ENCODE measurements at places on chromosomes 2 and 18. TPM values are rescaled to one million over a fixed set of nuclear protein-coding genes. Genes with fewer than 3 reads are reported as not detected.

DNA sequence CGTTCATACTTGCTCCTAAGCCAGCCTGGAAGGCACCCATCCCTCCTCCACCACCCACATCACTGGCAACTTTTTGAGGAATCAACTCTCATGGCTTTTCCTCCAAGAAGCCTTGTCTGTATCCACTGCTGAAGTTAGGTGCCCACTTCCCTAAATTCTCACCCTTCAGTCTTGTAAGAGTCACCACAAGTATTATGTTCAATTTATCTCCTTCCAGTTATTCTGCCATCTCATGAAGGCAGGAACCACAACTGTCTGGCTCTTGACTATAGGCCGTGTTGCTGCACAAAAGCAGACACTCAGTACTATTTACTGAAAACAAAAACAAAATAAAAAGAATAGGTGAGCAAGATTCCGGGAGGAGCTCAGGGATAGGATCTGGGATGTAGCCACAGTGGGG lies 234.8 kb downstream of the CYRIA start:
- H3K27me3 ChIP-seq: no peaks in the 10 kb centered on the region
- H3K4me3 ChIP-seq: no peak overlapping the region
- H3K27ac ChIP-seq: peak overlapping the region; percentile 29
- no peak for DNase-seq

The RNF152 gene
- total RNA-seq: 7.5 TPM

The EN1 gene
- total RNA-seq: 12.6 TPM

The CIB4 gene
- total RNA-seq: not detected

The SCYGR4 gene
- not detected for total RNA-seq

The MYOM1 gene
- 1.4 TPM for total RNA-seq

DNA sequence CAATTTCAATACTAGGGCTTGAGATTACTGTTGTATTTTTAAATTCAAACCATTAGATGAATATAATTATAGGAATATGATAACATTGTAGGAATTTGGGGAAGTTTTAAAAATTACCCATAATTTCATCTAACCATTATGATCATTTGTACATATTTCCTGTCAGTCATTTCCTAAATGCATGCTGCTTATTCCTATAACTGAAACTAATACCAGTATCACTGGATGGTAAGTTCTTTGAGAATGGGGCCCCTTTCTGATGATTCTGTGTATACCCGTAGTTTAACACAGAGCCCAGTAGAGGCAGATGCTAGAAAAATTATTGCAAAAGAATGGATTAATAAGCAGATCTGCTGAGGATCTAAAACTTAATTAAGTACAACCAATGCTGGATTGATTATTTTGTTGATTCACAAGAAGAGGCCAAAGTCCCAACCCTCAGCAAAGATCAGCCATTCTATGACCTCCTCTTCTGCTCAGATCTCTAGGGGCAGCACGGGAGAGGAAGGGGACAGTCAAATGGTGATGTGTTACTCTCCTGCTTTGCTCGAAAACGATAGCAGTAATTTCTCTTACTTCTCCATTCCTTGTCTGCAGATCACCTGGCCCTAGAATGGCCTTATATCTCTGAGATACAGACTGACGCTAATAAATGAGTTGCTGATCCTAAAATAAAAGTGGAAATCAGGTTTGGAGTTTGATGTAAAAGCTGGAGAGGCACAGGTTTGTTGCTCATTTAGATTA lies 69.5 kb upstream of the PELI1 start:
- H3K36me3 ChIP-seq: no peaks in the 10 kb centered on the region
- H3K4me3 ChIP-seq: no peak overlapping the region
- H3K4me1 ChIP-seq: peaks cover 20% of the 10 kb centered on the region
- H3K27me3 ChIP-seq: no peaks in the 10 kb centered on the region

GRCh38 chr2:167275046-167275445 lies 386.8 kb downstream of the XIRP2 start:
- H3K27me3 ChIP-seq: no peaks in the 10 kb centered on the region

GRCh38 chr2:159013103-159013502 lies 44.7 kb downstream of the TANC1 start:
- no peak overlapping the region for H3K27ac ChIP-seq
- no peaks in the 10 kb centered on the region for H3K27me3 ChIP-seq
- H3K4me1 ChIP-seq: peaks cover 14% of the 10 kb centered on the region
- peaks cover 36% of the 10 kb centered on the region for H3K36me3 ChIP-seq
- DNase-seq: no peak
- no peak overlapping the region for H3K4me3 ChIP-seq

GRCh38 chr2:230934231-230935129 lies 9.4 kb upstream of the GPR55 start:
- no peaks in the 10 kb centered on the region for H3K27me3 ChIP-seq
- H3K36me3 ChIP-seq: peaks cover 3% of the 10 kb centered on the region
- no peak overlapping the region for H3K4me3 ChIP-seq
- DNase-seq: no peak

The KDSR gene
- 35.7 TPM for total RNA-seq

GRCh38 chr2:165164201-165164600 lies 39.6 kb downstream of the SCN3A start:
- DNase-seq: no peak
- no peak overlapping the region for H3K4me3 ChIP-seq
- H3K27me3 ChIP-seq: no peaks in the 10 kb centered on the region

GRCh38 chr2:118539290-118539689 lies 308.2 kb downstream of the EN1 start:
- H3K4me3 ChIP-seq: no peak overlapping the region
- no peak overlapping the region for H3K27ac ChIP-seq
- no peak for DNase-seq

The FAP gene
- total RNA-seq: not detected

- no peaks in the 10 kb centered on the region for H3K36me3 ChIP-seq
- DNase-seq: no peak
- peak overlapping the region; percentile 1 for H3K4me3 ChIP-seq
- H3K27me3 ChIP-seq: peaks cover 3% of the 10 kb centered on the region
These were observed 2.3 kb upstream of the NAPG start for GRCh38 chr18:10523544-10523943.

- H3K4me1 ChIP-seq: peaks cover 44% of the 10 kb centered on the region
- no peak overlapping the region for H3K27ac ChIP-seq
- H3K4me3 ChIP-seq: peak overlapping the region; percentile 36
- DNase-seq: no peak
- H3K36me3 ChIP-seq: peaks cover 7% of the 10 kb centered on the region
These were observed 427.1 kb downstream of the RND3 start for GRCh38 chr2:150060341-150060740.

The CDH7 gene
- total RNA-seq: 7.3 TPM

The CDKL4 gene
- 0.75 TPM for total RNA-seq

DNA sequence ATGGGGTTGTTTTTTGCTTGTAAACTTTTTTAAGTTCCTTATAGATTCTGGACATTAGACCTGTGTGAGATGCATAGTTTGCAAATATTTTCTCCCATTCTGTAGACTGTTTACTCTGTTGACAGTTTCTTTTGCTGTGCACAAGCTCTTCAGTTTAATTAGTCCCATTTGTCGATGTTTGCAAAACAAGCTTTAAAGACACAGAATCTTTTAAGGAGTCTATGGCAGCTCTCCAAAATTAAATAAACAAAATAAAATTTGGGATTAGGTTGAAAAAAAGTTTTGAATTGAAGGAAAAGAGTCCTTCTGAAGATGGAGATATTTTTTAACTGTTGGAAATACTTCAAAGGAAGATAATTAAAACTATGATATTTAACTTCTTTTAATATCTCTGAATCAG lies 88.8 kb downstream of the MAP3K20 start:
- H3K36me3 ChIP-seq: peaks cover 5% of the 10 kb centered on the region
- H3K27me3 ChIP-seq: no peaks in the 10 kb centered on the region
- no peak overlapping the region for H3K4me3 ChIP-seq
- H3K27ac ChIP-seq: no peak overlapping the region

GRCh38 chr2:132446444-132446843 lies 29.8 kb downstream of the GPR39 start:
- no peaks in the 10 kb centered on the region for H3K36me3 ChIP-seq
- H3K27ac ChIP-seq: no peak overlapping the region
- DNase-seq: no peak
- H3K4me1 ChIP-seq: peaks cover 31% of the 10 kb centered on the region

Measured in neural crest cell (in vitro differentiated cells).